Stimulated activated naive CD4-positive, alpha-beta T cell (primary cell): ENCODE measurements at places on chromosomes 3 and 15.

- no peak for DNase-seq
These were observed 63.2 kb downstream of the AKAP13 start for GRCh38 chr15:85443593-85444087.

- DNase-seq, result peak; percentile 33
These were observed 48.8 kb downstream of the GLB1 start for GRCh38 chr3:33047842-33048834.

GRCh38 chr15:98018761-98019351, 58.4 kb downstream of the ARRDC4 start:
- DNase-seq, result no peak

- DNase-seq, result no peak
These were observed 315.9 kb downstream of the FEZF2 start for GRCh38 chr3:62057339-62058047.

DNA sequence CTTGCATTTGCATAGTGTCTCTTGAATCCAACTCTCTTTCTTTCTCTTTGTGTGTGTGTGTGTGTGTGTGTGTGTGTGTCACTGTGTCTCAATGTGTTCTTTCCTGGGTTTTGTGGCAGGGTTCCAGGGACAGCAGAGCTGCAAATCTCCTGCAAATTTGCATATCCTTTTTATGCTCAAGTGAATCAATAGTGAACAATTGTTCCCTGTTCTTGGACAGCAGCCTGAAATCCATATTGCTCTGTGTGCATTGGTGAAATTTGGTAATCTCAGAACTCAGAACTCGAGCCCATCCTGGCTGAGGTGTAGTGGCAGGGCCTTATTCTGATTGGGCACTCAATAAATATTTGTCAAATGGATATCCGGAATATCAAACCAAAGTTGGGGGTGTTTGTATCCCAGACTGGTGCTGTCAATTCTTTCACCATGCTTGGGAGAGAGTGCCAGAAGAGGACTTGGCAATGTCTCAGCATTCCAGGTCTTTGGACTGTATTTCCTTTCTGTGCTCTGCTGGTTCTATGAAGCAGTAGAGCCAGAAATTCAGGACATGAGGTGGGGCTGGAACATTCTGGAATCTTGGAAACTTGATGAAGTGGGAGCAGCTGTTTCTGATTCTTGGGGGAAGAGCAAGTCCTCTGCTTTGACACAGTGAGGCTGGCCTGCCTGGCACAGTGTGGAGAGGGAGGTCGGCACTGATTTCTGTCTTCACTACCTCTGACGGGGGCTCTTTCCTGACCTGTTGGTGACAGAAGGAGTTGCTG, 380.6 kb upstream of the C2CD4B start:
- DNase-seq, result no peak

- no peak for DNase-seq
These were observed 76.9 kb downstream of the THRB start for GRCh38 chr3:24417730-24418129.

DNA sequence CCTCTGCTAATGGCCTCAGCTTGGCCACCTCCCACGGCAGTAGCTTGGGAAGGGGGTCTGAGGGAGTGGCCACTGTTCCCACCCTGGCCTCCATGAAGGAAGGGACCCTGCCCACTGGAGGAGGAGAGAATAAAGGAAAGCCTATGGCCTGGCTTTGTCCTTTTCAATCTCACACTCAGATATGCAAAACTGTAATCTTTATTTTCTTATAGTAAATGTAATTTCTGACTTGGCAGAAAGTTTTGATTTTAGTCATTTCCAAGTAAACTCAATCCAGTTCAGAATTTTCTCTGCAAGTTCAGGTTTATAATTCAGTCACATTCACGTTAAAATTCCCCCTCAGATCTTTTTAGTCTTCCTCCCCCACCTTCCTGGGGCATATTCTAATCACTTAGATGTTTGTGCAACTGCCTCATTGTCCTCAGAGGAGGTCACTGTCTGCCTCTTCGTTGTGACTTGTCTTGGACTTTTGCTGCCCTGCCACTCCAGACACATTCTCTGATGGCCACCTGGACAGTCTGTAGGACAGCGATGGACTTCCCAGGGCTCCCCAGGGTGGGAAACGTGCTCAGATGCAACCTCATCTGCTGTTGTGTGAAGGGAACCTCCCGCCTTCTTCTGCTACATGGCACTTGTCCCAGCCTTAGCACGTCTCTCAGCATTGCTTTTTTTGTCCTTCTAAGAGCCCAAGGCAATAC, 222.8 kb upstream of the TBL1XR1 start:
- no peak for DNase-seq

DNA sequence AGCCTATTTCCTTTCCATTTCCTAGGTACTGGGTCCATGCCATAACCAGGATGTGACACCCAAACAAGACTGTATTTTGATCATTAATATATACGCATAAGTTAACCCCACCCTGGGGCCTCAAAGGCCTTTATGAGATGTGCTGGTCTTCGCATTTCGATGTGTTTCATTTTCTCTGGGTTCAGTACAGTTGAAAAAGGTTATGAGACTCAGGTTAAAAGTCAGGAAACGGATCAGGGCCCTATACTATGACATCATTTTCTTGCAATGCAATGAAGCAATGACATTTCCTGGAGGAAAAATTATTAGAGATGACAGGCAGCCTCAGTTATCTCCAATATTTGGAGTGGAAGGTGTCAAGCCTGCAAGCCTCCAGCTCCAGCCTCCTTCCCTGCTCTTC, 31.7 kb downstream of the TMEM212 start:
- DNase-seq, result no peak

DNA sequence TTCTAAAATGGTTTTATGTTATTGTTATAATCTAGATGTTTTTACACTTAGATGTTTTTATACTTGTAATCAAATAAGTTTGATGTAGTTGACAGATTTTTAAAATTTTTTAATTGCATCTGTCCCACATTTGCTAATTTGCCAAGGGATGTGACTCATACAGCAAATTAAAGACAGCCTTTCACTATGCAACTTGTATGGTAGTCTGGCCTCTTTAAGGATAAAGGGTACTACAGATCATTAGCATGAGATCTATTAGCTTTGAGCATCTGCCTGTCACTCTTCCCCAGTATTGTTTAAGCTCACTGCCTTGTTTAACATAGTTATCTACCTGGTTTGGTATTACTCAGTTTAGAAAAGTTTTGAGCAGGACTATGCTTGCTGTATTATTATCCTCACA, 83.0 kb downstream of the NPTN start:
- DNase-seq, result no peak

GRCh38 chr3:54988838-54989630, 61.2 kb upstream of the LRTM1 start:
- DNase-seq, result no peak

DNA sequence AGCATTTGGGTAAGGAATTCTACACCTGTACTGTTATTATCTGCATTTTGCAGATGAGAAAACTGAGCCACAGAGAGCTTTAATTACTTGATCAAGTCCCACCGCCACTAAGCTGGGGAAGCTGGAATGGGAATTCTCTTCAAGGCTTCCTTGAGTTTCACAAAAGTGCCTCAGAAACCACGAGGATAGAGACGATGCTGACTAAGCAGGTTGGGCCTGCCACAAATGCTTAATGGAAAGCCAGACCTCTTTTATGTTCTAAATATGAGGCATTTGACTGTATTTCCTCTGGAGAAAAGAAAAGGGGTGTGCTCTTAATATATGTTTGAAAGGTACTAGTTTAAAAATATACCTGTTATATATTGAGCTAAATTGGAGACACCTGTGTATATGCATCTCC, 34.7 kb downstream of the ADAMTS9 start:
- no peak for DNase-seq

GRCh38 chr15:26443321-26443720, 329.5 kb downstream of the GABRB3 start:
- DNase-seq, result no peak

- DNase-seq, result no peak
These were observed 265.0 kb downstream of the IL20RB start for GRCh38 chr3:137222736-137223225.

DNA sequence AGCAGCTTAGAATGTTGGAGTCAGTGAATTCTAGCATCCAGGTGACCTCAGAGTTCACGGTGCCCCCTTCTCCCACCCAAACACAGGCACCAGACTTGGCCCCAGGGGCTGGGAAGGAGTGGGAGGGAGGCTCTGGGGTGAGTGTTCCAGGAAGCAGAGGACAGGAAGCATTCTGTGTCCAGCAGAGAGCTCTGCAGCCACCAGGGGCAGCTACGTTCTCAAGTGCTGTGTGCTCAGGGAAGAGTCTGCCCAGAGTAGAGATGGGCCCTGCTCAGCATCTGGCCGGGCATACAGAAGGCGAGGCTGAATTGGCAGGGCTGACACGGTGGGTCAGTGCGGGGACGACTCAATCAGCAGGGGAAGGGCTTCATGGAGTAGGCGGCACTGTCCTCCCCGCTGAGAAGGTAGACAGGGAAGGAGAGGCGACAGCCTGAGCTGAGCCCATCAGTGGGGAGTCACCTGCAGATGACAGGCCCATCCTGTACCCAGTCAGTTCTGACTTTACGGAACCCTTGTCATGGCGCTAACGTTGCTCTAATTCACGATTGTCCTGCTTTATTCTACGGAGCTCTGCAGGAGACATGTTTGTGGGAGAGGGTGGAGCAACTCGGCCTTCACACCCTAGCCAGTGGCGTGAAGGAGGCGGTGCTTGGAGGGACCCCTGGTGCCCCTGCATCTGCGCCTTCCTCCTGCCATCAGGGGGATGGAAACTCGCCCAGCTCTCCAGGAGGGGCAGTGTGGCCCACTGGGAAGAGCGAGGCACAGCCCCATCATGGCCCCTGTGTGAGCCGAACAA, 82.2 kb downstream of the C3orf70 start:
- no peak for DNase-seq

- no peak for DNase-seq
These were observed 386.3 kb upstream of the ZNF717 start for GRCh38 chr3:76171647-76172046.
